HuH-7 (cell line): ENCODE measurements at places on chromosomes 3 and 15.
A peak's percentile ranks its signal among the peaks of the same experiment; 100 is the strongest.

DNA sequence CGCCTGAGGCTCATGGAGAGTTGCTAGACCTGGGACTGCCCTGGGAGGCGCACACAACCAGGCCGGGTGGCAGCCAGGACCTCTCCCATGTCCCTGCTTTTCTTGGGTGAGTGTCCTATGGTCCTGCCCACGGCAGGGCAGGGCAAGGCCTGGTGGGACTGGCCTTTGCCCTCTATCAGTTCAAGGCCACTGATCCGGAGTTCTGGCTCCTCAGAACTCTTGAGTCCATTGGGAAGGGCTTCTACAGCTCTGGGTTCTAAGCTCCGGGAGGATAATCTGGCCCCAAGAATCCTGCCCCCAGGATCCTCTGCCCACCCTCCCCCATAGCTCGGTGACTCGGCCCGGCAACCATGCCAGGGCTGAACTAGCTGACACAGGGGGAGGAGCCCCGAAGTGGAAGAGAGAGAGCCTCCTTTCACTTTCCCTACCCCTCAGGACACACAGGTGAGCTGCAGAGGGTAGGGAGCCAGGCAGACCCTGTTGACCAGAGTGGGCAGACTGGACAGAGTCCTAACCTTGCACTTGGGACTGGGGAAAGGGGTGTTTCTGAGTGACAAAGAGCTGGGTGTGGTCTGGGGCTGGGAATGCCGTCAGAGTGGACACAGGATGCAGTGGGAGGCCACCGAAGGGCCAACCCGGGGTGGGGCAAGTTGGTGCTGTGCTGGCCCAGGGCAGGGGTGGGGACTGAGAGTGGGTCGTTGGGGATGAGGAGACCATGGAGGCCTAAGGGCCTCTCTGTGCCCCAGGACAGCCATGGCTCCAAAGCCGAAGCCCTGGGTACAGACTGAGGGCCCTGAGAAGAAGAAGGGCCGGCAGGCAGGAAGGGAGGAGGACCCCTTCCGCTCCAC lies 664 bp downstream of the PARP3 start:
- peak; percentile 55 for DNase-seq

DNA sequence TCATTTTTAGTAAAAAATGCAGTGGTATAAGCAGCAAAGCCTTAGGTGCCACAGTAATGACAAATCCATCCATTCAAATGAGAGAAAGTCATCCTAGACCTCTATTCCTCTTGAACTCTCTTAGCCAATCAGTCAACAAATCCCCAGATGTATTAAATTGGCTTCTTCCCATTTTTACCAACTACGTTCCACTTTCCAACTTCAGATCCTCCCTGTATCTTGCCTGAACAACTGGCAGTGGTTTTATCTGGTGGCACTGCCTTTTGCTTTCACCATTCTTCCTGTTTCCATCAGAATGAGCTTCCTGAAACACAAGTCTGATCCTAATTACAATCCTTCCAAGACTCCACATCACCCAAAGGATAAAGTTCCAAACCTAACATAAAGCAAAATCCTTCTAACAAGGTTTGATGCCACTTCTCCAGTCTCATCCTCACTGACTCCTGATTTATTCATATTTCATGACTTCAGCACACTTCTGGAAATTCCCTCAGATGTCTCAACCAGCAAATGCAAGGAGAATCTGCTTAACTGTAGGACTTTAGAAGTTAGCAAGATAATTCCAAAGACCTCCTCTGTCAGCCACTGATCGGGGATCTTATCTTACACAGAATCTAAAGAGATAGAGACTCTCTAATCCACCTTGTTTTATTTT lies 69.8 kb upstream of the SLC4A7 start:
- DNase-seq, result no peak

- DNase-seq, result no peak
Measured at GRCh38 chr3:175732017-175732416, 872.9 kb downstream of the NAALADL2 start.

DNA sequence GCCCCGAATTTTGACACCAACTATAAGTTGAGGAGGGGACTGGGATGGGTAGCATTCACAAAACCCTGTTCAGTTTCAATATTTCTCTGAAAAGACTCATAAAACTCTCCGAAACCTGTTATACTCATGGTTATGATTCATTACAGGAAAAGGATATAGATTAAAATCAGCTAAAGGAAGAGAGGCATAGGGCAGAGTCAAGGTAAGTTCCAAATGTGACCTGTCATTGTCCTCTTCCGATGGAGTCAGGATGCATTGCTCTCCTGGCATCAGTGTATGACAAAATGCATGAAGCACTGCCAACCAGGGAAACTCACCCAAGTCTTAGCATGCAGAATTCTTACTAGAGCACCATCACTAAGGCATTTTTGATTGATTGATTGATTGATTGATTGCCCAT lies 525.0 kb upstream of the NAALADL2 start:
- no peak for DNase-seq

GRCh38 chr15:58454950-58455401 lies 23.2 kb downstream of the LIPC start:
- no peak for DNase-seq

GRCh38 chr15:100042558-100042957 lies 299.2 kb downstream of the ADAMTS17 start:
- DNase-seq, result no peak

DNA sequence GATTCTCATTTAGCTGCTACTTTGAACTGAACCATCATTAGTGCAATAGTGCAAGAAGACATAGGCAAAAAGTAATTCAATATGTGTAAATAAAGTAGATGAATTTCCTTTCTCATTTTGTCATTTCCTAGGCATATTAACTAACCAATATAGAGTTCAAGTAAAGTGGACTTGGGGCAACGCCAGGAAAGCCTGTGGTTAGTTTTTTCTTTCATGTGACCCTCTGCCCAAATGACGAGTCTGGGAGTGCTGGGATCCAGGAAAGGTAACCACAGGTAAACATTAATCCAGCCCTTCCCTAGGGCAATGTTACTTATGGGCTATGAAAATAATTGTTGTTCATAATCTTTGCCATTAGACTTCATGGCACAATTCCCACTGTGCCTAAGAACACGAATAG lies 181.0 kb downstream of the VPS13C start:
- DNase-seq, result no peak

- no peak for DNase-seq
Measured at GRCh38 chr3:14806641-14807263, 12.0 kb upstream of the FGD5 start.

DNA sequence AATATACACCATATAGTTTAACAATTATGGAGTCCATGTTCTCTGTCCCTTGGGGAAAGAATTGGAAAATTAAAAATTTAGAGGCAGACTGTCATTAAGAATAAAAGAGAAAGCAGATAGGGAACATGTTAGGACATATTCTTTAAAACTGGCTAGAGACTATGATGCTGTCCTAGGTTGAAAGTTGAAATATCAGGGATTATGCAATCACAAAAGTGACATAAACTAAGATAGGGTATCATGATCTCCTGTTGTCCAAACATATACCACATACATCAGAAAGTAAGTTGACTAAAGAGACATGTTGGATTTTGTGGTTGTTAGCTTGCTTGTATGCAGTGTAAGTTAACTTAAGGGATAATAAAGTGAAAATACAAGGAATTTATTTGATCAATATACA lies 9.9 kb upstream of the EID1 start:
- no peak for DNase-seq
